ENCODE measurements at places on chromosomes 4 and X.

- DNase-seq, result no peak
Observed at GRCh38 chrX:153547195-153547594, 29.8 kb downstream of the ATP2B3 start.

GRCh38 chrX:152405561-152405960 lies 45.6 kb downstream of the GABRA3 start:
- DNase-seq, result no peak

GRCh38 chrX:10702031-10702430 lies 81.6 kb upstream of the MID1 start:
- DNase-seq, result no peak

DNA sequence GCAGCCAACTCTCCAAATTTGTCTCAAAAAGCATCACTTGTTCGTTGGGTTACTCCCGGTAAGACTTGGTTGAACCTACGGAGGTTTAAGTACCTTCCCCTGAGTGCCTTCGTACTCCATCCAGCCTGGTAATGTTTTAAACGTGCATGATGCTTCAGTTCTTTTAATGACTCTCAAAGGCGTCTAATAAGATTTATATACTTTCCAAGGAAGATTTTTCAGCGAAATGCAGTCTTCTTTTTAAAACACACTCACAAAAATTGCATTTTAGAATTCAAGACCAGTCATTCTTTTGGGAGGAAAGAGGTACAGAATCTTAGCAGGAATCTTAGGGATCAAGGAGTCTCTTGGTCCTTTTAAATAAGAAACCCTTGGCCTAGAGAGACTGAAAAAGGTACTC lies 430 bp upstream of the TRPC3 start:
- DNase-seq, result no peak

DNA sequence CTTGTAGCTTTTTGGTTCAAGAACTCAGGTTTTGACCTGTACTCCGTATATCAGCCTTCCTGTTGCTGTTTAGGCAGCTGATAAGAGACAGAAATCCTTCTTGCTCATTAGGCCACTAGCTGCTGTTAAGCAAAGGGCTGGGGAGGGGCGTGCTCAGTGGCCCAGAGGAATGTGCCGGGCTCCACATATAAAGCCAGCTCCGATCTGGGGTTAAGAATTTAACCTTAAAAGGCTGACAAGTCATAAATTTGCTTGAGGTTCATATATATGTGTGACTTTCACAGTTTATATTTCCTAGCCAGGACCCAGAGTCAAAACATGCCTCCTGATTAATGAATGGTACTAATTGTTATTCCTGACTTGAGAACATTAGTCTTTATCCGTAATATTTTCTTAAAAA lies 15.3 kb downstream of the GPC3 start:
- no peak for DNase-seq

Data from NCI-H1092 (cell line).